ENCODE measurements at places on chromosomes 2 and 18.

GRCh38 chr2:50118905-50119702, 912.8 kb downstream of the NRXN1 start:
- H3K27ac ChIP-seq = no peak overlapping the region
- H3K4me3 ChIP-seq = no peak overlapping the region
- DNase-seq = no peak
- no peaks in the 10 kb centered on the region for H3K36me3 ChIP-seq
- no peaks in the 10 kb centered on the region for H3K4me1 ChIP-seq

DNA sequence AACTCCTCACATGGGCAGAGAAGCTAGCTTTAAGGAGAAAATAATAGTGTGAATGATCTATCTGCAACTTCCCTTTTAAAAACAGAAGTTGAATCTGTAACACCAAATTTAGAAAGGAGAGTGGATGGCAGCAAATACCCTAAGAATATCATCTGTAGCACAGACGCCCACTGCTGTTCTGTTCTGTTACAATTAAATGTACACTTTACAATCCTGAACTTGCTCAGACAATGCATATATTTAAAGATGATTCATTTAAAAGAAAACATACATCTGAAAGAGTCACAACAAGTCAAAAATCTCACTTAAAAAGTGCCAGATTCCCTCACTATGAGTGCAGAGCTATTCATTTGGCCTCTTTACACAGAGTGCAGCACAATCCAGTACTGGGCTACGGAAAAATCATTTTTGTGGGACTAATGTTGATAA, 8.0 kb upstream of the SERTAD2 start:
- peaks cover 48% of the 10 kb centered on the region for H3K4me1 ChIP-seq
- no peak overlapping the region for H3K4me3 ChIP-seq
- H3K27ac ChIP-seq = no peak overlapping the region
- H3K27me3 ChIP-seq = no peaks in the 10 kb centered on the region
- no peak for DNase-seq

DNA sequence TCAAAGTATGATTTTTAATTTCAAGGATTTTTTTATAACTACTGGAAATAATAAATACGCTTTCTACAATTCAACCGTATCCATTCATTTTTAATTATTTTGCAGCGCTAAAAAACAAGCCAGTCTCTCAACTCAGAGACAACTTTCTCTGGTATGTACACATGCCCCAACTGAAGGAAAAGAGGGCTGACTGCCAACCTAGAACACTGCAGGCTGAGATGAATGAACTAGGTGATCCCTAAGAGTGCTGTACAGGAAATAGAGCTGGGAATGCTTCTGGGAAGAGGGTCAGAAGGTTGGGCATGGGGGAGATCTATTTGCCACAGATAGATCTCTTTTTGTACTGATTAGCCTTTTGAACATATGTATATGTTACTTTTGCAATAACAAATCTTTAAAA, 460.1 kb downstream of the NR4A2 start:
- H3K36me3 ChIP-seq = no peaks in the 10 kb centered on the region
- H3K27ac ChIP-seq = no peak overlapping the region
- H3K4me3 ChIP-seq = no peak overlapping the region
- H3K4me1 ChIP-seq = no peaks in the 10 kb centered on the region

DNA sequence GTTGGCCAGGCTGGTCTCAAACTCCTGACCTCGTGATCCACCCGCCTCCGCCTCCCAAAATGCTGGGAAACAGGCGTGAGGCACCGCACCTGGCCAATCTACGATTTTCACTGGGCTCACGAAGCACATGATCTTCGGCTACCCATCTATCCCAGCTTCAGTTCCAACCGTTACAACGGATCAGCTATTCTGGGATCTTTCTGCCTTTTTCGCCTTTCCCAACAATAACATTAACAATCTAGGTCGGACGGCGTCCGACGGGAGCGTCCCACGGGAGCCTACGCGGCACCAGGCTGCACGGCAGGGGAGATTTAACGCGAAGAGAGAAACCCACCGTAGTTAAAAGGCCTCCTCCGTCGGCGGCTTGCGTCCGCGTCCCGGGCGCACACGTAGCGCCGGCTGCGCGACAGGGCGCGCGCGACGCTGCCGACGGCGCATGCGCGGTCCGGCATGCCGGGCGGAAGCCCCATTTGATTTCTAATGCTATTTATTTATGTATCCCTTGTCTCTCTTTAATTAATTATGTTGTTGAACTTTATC, at the start of gene MSL3B:
Gene MSL3B, minus strand, starts transcription at position 394 of the 540 bp plus-strand sequence.
- DNase-seq = no peak
- H3K4me3 ChIP-seq = no peak within 1 kb of the TSS
- H3K27ac ChIP-seq = no peak within 1 kb of the TSS
- H3K4me1 ChIP-seq = no peaks in the 10 kb centered on the region
- H3K36me3 ChIP-seq = no peaks in the 10 kb centered on the region

GRCh38 chr18:42781298-42781815, 334.1 kb downstream of the RIT2 start:
- H3K4me3 ChIP-seq = no peak overlapping the region
- H3K27me3 ChIP-seq = no peaks in the 10 kb centered on the region
- H3K27ac ChIP-seq = no peak overlapping the region
- H3K4me1 ChIP-seq = no peaks in the 10 kb centered on the region

DNA sequence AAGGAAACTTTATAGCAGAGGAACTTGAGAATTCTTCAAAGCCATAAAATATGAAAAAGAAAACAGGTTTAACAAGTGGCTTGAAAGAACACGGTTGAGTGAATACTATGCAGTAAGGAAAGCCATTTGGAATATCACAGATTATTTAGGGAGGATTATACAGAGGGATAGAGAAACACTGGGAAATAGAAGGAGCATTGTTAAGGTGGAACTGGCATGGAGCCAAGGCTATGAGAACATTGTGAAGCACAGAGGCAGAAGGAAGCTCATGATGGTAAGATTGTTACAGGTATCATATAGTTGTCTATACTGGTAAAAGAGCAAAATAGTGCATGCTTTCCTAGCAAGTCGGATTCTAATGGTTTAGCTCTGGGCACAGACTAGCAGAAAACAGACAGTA, 87.1 kb downstream of the SS18 start:
- no peaks in the 10 kb centered on the region for H3K4me1 ChIP-seq
- no peak for DNase-seq
- H3K4me3 ChIP-seq = no peak overlapping the region
- no peak overlapping the region for H3K27ac ChIP-seq

- H3K4me1 ChIP-seq = no peaks in the 10 kb centered on the region
- H3K27me3 ChIP-seq = no peaks in the 10 kb centered on the region
- DNase-seq = peak; percentile 45
- no peaks in the 10 kb centered on the region for H3K36me3 ChIP-seq
Observed at GRCh38 chr18:39172695-39173421, 1607.3 kb upstream of the CELF4 start.

- no peak for DNase-seq
- H3K4me1 ChIP-seq = no peaks in the 10 kb centered on the region
- H3K36me3 ChIP-seq = no peaks in the 10 kb centered on the region
- H3K27me3 ChIP-seq = peaks cover 3% of the 10 kb centered on the region
- no peak overlapping the region for H3K4me3 ChIP-seq
- H3K27ac ChIP-seq = no peak overlapping the region
Observed at GRCh38 chr2:47946593-47946992, 40.3 kb upstream of the FBXO11 start.

GRCh38 chr2:6358985-6359384, 506.7 kb downstream of the CMPK2 start:
- no peak for DNase-seq
- H3K27me3 ChIP-seq = no peaks in the 10 kb centered on the region
- H3K27ac ChIP-seq = no peak overlapping the region
- no peak overlapping the region for H3K4me3 ChIP-seq
- H3K4me1 ChIP-seq = no peaks in the 10 kb centered on the region

GRCh38 chr2:186984481-186984880, 135.5 kb upstream of the ZSWIM2 start:
- H3K4me3 ChIP-seq = no peak overlapping the region
- H3K36me3 ChIP-seq = no peaks in the 10 kb centered on the region
- H3K27ac ChIP-seq = no peak overlapping the region
- H3K27me3 ChIP-seq = peaks cover 6% of the 10 kb centered on the region

GRCh38 chr2:105438104-105438929, 39.5 kb upstream of the FHL2 start:
- no peak overlapping the region for H3K4me3 ChIP-seq
- DNase-seq = no peak
- no peak overlapping the region for H3K27ac ChIP-seq
- H3K4me1 ChIP-seq = peaks cover 16% of the 10 kb centered on the region
- no peaks in the 10 kb centered on the region for H3K36me3 ChIP-seq

DNA sequence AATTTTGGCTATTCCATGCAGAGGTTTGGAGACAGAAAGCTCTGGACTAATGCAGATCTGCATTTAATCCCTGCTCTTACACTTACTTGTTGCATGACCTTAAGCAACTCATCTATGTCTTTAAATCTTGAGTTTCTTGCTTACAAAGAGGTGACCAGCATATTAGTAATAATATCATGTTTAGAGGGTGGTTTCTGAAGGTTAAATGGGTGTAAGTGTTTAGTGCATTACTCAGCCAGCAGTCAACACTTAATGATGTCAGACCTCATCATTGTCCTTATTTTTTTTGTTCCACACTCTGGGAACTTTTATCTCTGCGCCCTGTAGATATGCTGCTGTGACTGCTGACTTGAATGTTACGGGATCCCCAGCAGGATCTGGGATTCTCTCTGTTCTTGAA, 1.7 kb downstream of the IL1RL1 start:
- no peaks in the 10 kb centered on the region for H3K36me3 ChIP-seq
- no peak overlapping the region for H3K4me3 ChIP-seq
- DNase-seq = no peak
- no peak overlapping the region for H3K27ac ChIP-seq
- no peaks in the 10 kb centered on the region for H3K27me3 ChIP-seq

DNA sequence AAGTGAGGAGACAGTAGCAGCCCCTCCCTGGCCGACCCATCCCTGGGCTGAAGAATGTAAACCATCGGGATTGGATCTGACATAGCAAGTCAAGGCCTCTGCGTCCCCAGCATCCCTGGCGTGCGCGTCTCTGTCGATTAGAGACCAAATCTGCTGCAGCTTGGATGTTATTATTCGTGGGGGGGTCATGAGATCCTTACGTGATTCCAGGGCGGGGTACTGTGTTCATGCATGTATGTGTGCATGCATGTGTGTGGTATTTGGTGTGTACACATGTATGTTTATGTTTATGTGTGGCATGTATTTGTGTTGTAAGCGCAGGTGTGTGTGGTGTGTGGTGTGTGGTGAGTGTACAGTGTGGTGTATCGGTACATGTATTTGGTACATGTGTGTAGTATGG, 741.8 kb upstream of the SALL3 start:
- DNase-seq = no peak
- no peak overlapping the region for H3K27ac ChIP-seq

GRCh38 chr18:39935598-39935997, 2019.4 kb upstream of the PIK3C3 start:
- DNase-seq = no peak
- no peak overlapping the region for H3K4me3 ChIP-seq
- H3K4me1 ChIP-seq = no peaks in the 10 kb centered on the region
- H3K36me3 ChIP-seq = no peaks in the 10 kb centered on the region
- no peaks in the 10 kb centered on the region for H3K27me3 ChIP-seq

GRCh38 chr2:221085936-221086335, 486.2 kb downstream of the EPHA4 start:
- H3K27ac ChIP-seq = no peak overlapping the region
- H3K36me3 ChIP-seq = no peaks in the 10 kb centered on the region
- DNase-seq = no peak

- no peak overlapping the region for H3K27ac ChIP-seq
- H3K36me3 ChIP-seq = peaks cover 3% of the 10 kb centered on the region
Observed at GRCh38 chr18:62279561-62279960, 45.5 kb upstream of the TNFRSF11A start.

- no peak overlapping the region for H3K27ac ChIP-seq
- no peaks in the 10 kb centered on the region for H3K36me3 ChIP-seq
- no peak overlapping the region for H3K4me3 ChIP-seq
- no peak for DNase-seq
- H3K4me1 ChIP-seq = no peaks in the 10 kb centered on the region
Observed at GRCh38 chr18:1045658-1046057, 141.0 kb downstream of the ADCYAP1 start.

DNA sequence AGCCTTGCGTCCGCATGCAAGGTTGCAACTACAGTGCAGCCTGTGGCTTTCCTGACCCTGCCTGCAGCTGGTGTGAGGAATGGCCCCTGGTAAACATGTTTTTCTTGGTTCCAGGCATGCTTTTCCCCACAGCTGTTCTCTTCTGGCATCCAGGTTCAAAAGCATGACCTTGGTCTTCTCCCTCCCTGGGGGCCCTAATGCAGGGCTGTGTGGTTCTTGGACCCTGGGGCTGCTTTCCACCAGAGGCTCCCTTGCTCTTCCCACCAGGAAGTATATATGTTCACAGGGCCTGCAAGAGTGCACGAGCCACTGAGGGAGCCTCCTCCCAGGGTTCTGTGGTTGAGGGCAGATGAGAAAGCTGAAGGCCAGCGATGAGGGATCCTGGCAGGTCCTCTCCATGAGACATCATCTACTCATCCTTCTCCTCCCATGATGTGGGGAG, 125.9 kb downstream of the BCL2L11 start:
- H3K36me3 ChIP-seq = no peaks in the 10 kb centered on the region
- H3K27ac ChIP-seq = no peak overlapping the region
- no peak overlapping the region for H3K4me3 ChIP-seq
- DNase-seq = peak; percentile 67

GRCh38 chr2:10811517-10811916, 1.1 kb downstream of the PDIA6 start:
- no peak for DNase-seq
- peaks cover 77% of the 10 kb centered on the region for H3K4me1 ChIP-seq
- peak overlapping the region; percentile 63 for H3K4me3 ChIP-seq
- peak overlapping the region; percentile 81 for H3K27ac ChIP-seq
- H3K36me3 ChIP-seq = no peaks in the 10 kb centered on the region
- no peaks in the 10 kb centered on the region for H3K27me3 ChIP-seq

- H3K4me3 ChIP-seq = no peak overlapping the region
- H3K4me1 ChIP-seq = peaks cover 41% of the 10 kb centered on the region
- H3K27me3 ChIP-seq = no peaks in the 10 kb centered on the region
- H3K36me3 ChIP-seq = no peaks in the 10 kb centered on the region
- DNase-seq = no peak
Observed at GRCh38 chr2:71064754-71065621, 3.5 kb upstream of the NAGK start.

DNA sequence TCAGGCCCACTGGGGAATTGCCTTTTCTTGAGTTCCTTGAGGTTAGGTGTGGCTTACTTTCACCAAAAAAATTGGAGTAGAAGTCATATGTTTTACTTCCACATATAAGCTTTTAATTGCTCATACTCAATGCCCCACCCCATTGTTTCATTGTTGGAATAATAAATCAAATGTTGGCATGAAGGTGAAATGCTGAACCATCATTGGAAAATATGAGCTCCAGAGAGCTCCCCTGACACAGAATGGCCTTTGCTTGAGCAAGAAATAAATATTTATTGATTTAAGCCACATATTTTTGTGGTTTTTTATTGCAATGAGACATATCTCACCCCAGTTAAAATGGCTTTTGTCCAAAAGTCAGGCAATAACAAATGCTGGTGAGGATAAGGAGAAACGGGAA, 167.3 kb upstream of the SRD5A2 start:
- H3K36me3 ChIP-seq = no peaks in the 10 kb centered on the region
- no peak for DNase-seq
- H3K4me3 ChIP-seq = no peak overlapping the region
- no peaks in the 10 kb centered on the region for H3K4me1 ChIP-seq
- no peak overlapping the region for H3K27ac ChIP-seq
